ENCODE measurements at places on chromosomes 11 and 22.

- peak; percentile 46 for DNase-seq
Measured at GRCh38 chr22:36244522-36245391, 5.4 kb upstream of the APOL2 start.

- no peak for DNase-seq
Measured at GRCh38 chr11:93492464-93493251, 50.5 kb downstream of the SMCO4 start.

GRCh38 chr11:10651656-10652361 is 41.7 kb downstream of the IRAG1 start:
- DNase-seq = peak; percentile 37

DNA sequence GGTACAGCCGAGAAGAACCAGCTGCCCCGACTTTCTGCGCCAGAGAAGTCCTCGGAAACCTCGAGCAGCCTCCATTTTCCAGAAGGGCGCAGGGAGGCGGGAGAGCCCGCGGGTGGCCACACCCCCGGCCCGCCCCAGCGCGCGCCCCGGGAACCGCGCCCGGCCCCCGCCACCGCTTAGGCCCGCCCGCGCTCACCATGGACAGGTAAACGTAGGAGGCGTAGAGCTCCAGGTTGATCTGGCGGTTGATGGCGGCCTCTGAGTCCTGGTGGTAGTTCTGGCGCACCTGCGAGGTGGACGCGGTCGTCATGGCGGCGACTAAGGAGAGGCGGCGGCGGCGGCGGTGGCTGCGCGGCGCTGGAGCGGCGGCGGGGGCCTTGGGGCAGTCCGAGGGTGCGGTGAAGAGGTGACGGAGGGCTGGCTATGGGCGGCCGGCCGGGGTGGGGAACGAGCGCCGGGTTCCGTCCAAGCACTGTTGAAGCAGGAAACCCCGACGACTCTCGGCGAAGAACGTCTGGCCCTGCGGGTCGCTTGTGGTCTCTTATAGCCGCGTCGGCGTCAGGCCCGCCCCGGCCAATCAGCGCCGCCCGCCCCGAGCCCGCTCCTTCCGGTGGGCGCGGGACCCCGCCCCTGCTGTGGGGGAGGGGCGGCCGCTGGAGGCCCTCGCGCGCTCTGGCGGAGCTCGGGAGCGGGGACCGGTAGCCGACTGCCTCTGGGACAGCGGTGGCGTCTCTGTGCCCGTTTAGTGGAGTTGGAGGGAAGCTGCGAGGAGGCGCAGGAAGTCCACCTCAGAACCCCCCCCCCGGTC is at the start of gene FTH1:
TSS of gene FTH1 (minus strand) at position 519 of the 808 bp plus-strand sequence. CDS start at position 310, 209 bp downstream.
- DNase-seq = peak; percentile 89

DNA sequence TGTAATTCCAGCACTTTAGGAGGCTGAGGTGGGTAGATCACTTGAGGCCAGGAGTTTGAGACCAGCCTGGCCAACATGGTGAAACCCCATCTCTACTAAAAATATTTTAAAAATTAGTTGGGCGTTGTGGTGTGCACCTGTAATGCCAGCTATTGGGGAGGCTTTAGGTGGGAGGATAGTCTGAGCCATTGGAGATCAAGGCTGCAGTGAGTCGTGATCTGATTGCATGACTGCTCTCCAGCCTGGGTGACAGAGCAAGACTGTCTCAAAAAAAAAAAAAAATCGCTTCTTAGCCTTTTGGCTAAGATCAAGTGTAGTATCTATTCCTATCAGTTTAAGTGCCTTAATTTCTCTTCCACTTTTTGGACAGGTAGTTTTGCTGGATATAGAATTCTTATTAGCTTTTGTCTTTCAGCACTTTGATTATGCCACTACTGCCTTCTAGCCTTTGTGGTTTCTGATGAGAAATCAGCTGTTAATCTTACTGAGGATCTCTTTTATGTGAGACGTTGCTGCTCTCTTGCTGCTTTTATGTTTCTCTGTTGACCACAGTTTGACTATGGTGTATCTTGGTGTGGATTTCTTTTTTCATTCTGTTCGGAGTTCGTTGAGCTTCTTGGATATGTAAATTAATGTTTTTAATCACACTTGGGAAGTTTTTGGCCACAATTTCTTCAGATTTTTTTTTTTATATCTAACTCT is 24.7 kb downstream of the CHEK1 start:
- no peak for DNase-seq

DNA sequence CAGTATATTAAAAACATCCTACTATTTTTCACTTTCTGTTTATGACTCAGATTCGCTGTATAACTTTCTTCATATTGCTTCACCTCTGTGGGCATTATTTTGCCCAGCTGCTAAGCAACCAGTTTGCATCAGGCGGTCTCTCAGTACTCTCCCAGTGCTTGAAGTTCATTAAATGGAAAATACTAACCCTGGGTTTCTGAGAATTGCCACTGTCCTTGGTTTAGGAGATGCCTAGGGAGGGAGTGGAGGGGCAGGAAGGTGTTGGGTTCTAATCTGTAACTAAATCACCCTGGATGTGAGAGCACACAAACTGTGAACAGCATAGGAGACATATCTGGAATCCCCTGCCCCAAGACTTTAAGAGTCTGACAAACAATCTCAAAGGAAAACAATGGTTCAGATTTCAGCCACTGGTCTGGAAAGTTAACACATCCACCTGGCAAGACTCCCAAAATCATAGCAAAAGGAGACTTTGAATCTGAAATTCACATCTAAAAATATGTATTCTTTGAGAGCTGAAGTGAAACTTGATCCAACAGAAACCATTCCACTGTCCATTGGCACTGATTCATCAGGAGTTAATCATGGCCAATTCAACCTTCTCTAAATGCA is 540.0 kb downstream of the SOX6 start:
- DNase-seq = peak; percentile 95

- peak; percentile 6 for DNase-seq
Measured at GRCh38 chr11:105181521-105181920, 42.0 kb upstream of the CARD18 start.

DNA sequence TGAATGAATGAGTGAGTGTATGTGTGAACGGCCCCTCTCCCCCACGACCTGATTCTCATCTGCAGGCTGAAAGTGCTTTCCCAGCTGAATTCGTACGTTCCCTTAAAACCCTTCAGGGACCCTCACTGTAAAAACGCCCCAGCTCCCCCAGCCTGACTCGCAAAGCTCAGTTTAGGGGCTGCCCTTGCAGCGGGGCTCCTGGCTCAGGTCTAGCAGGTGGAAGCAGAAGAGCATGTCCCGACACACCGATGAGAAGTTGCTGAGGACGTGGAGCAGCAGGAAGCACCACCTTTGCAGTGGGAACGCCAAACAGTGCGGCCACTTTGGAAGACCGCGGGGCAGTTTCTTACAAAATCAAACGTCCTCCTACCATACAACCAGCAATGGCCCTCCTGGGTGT is 3.6 kb upstream of the MRPL23 start:
- no peak for DNase-seq

- DNase-seq = no peak
Measured at GRCh38 chr11:57325735-57326048, 940 bp upstream of the TNKS1BP1 start.

DNA sequence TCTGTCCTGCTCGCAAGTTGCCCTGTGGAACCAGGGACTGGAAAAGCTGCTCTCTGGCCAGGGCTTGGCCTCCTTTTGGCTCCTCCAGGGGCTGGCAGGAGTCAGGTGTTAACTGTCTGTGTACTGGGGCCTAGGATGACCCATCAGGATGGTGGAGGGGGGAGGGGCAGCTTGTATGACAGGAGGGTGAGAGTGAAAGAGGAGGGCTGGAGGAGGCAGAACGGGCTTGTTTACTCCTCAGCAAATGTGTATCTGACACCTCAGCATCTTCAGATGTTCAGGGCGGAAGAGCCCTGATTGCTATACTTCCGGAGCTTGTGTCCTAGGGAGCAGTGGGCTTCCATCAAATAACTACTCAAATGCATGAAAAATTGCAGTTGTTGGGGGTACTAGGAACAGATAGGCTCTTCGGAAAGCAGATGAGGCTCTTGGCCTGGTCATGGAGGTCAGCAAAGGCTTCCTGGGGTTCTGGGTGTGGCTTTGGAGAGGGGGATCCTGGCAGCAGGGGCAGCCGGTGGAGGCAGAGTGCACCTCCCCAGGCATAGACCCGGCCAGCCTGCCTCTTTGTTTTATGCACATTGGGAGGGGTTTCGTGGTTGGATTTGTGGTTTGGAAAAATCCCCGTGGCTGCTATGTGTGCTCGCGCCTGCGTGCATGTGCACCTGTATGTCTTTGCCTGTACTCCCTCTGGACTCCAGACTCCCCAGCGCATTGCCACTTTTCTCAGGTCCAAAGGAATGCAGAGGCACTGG is 31.2 kb downstream of the CD82 start:
- no peak for DNase-seq

GRCh38 chr11:118636569-118637290 is 29.3 kb downstream of the PHLDB1 start:
- DNase-seq = no peak

DNA sequence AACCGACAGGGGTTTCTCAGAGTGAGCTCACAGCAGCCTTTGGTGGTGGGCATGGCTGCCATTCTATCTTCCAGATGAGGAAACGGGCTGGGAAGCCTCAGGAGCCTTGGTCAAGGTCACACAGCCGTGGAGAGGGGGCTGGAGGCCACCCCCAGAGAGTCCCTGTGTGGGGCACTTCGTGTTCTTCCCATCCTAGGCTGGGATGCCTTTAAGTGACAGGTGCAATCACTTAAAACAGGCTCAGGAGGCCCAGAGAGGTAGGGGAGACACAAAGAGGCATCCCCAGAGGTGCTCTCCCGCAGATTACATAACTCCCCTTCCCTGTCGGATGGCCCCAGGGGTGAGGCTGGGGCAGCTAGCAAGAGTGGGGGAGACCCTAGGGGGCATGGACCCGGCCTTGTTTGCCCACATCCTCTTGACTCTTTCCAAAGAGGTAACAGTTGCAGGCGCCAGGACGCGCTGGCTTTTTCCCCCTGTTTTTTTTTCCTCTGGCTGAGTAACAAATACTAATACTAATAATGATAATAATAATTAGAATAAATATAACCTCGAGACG is 17.5 kb upstream of the SHISAL1 start:
- DNase-seq = no peak

DNA sequence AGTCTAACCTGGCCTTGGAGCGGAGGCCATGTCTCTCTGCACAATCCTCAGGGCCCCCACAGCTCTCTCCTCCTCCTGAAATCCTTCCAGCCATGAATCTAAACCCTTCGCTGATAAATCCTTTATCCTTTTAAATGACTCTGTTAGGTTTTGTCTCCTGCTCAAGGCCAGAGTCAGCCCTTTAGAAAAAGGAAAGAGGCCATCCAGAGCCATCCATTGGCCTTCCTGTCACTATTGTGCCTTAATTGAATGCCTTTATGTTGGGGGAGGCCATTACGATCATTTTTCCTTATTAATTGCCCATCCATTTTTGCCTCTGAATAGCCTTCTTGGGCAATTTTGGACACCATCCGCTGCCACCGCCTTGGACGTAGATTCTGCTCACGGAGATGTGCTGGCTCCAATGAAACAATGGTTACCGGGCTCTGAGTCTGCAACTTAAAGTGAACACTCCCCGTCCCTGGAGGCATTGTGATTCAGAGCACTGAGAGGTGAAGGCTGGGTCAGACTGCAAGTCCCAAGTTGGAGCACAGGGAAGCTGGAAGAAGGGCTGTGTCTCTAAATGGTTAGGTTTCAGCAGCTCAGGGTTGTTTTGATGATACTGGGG is 213.0 kb upstream of the E2F8 start:
- DNase-seq = peak; percentile 47

GRCh38 chr11:20668131-20668809 is 1.1 kb upstream of the NELL1 start:
- no peak for DNase-seq

DNA sequence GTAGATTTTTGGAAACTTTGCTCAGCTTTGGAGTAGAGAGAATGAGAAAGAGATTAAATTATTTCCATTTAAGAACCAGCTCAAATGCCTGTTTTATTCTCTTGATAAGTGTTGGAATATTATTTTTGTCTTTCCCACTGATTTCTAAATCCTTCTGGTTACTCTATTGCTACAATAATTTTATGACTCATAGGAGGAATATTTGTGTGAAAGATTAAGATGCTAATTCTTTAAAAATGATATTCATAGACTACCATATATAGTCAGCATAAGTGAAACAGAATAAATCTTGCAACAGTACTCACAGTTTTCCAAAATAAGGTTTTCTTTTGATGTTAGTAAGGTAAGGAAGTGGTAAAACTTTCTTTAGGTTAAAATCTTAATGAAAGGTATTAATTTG is 60.9 kb downstream of the YAP1 start:
- DNase-seq = peak; percentile 74

DNA sequence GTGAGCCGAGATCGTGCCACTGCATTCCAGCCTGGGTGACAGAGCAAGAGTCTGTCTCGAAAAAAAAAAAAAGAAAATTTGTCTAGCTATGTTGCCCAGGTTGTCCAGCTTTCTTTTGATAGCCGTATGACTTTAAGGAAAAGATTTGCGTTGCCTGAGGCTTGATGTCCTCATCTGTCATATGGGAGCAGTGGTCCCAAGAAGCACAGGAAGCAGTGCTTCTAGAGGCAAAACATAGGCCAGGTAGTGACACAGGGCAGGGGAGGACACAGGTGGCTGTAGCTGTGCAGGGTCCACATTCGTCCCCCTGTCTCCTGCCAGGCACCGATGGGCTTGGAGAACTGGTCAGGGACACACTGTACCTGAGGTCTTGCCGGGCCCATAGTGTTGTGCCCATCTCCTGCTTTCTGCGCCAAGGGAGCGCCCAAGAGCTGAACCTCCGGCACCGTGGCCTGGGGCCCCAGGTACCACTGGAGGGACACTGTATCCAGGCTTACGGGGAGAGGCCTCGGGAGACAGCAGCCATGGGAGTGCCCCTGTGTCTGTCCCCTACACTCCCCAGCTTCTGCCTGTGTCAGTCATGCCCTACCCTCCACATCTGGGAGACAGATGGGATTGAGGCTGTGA is 1.4 kb downstream of the LRRC74B start:
- DNase-seq = no peak

GRCh38 chr22:44032126-44032730 is 8.1 kb downstream of the PARVB start:
- DNase-seq = peak; percentile 50

Data from astrocyte of the spinal cord (primary cell).